ENCODE measurements at places on chromosomes 5 and 9.
A peak's percentile ranks its signal among the peaks of the same experiment; 100 is the strongest.

GRCh38 chr9:78470741-78471140 lies 173.8 kb downstream of the PSAT1 start:
- no peak for DNase-seq

DNA sequence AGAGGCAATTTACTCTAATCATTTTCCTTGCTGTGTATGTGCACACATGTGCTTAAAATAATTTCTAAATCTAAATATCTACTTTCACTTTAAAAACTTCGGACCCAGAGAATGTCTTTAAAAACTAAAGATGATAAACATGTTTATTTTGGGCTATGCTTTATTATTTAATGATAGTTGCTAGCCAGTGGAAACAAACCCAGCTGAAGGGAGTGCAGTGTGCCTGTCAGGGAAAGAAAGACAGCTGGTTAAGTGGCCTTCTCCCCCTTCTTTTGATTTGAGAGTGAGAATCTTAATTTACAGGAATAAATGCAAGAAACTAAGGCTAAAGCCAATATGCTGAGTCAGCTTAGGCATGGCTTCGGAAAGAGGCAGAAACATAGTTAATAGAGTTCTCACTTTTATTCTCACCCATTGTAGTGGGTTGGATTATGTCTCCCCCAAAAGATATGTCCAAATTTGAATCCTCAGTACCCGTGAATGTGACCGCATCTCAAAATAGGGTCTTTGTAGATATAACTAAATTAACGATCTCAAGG lies 111.4 kb downstream of the DCP2 start:
- DNase-seq, result no peak

- no peak for DNase-seq
Measured at GRCh38 chr9:121349009-121349408, 21.0 kb downstream of the STOM start.

GRCh38 chr9:34744295-34745221 lies 34.6 kb upstream of the CCL21 start:
- DNase-seq, result no peak

DNA sequence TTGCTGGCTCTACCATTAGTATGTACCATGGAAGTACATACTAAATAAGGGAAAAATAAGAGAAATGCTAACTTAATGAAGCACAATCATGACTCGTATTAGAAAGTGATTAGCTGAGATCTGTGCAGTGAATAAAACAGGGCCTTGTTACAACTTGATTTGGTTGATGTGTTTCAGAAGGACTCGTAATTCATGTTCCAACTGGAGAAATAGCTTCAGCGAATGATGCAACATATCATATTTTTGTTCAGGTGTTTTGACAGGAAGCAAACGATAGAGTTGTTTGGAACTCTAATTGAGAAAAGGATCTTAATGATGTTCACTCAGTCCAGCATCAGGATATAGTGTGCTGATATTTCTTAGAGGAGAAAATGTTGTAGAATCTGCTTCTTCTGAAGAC lies 474.6 kb upstream of the WWC1 start:
- no peak for DNase-seq

DNA sequence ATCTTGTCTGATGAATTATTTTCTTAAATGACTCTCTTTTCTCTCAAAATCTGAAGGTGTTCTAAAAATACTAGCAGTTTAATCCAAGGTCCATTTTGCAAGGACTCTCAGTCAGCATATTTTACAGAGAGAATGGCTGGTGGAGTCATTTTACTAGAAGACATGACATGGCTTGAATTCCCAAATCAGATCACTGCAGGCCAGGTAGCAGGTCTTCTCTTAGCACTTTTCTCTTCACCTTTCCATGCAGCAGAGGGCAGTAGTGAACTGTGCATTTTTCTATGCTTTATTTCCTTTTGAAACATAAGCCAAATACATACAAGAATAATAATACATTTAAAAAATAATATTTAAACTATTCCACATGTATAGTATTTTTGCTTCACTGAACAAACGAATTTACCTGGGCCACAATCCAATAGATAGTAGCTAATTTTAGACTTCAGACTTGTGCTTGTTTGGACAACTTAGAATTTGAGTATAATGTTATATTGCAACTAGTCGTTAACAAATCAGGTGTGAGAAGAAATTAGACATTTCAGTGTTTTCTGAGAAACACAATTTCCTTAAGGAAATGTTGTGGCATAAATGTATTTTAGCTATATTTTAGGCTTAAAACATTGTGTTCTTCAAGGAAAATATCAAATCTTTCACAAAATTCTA lies 289.4 kb upstream of the DAB2 start:
- peak; percentile 30 for DNase-seq

DNA sequence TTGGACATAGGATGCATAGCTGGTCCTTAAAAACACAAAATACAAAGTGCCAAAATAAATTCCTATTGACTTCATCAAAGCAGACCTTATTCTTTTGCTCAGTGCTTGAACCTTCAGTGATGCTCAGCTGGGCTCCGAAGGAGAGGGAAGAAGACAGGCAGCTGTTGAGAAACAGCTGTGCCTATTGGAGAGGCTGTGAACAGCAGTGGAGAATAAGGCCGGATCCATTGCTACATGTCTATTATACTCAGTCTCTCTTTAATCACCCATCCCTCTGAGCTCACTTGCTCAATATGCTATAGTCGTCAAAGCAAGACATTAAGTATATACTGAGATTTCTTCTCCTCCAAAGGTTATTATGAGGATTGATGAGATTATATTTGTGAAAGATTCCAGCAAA lies 174.4 kb downstream of the CHSY3 start:
- DNase-seq, result no peak

GRCh38 chr5:97062046-97062445 lies 80.4 kb downstream of the LIX1 start:
- no peak for DNase-seq

DNA sequence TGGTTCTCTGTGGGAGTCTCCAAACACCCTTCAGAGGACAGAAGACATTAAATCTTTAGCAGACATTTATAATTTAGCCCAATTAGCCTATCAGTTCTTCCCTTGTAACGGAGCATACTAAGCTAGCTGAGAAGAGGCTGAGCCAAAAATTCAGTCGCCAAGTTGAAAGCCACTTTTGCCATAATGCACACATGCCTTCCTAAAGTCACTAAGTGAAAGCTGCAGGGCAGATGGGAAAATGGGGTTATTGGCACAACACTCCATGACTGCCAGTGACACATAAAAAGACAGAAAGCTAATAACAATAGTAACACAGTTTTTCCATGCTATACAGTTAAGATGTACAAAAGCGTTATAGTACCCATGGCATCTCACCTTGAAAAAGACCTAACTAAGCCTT lies 176.2 kb downstream of the DIRAS2 start:
- DNase-seq, result no peak

- DNase-seq, result no peak
Measured at GRCh38 chr9:26520141-26520540, 372.5 kb downstream of the CAAP1 start.

GRCh38 chr5:62547945-62548630 lies 30.5 kb upstream of the LRRC70 start:
- DNase-seq, result no peak

DNA sequence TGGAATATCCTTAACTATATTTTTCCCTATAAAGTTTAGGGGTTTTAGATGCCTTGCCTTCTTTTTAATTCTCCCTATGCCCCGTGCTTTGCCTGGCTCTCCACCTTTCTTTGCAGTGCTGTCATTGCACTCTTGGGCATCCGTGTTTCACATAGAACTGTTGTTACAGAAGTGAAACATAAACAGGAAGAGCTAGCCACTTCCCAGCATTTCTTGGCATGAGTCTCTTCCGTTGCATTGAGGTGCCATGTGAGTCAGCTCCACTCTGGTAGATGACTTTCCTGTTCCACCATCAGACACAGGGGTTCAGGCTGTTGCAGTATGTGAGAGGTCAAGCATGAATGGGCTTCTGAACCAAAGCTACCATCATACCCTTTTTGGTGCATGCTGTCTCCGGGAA lies 73.4 kb downstream of the ANGPTL2 start:
- no peak for DNase-seq

GRCh38 chr9:106616026-106616425 lies 246.9 kb upstream of the ZNF462 start:
- DNase-seq, result no peak

DNA sequence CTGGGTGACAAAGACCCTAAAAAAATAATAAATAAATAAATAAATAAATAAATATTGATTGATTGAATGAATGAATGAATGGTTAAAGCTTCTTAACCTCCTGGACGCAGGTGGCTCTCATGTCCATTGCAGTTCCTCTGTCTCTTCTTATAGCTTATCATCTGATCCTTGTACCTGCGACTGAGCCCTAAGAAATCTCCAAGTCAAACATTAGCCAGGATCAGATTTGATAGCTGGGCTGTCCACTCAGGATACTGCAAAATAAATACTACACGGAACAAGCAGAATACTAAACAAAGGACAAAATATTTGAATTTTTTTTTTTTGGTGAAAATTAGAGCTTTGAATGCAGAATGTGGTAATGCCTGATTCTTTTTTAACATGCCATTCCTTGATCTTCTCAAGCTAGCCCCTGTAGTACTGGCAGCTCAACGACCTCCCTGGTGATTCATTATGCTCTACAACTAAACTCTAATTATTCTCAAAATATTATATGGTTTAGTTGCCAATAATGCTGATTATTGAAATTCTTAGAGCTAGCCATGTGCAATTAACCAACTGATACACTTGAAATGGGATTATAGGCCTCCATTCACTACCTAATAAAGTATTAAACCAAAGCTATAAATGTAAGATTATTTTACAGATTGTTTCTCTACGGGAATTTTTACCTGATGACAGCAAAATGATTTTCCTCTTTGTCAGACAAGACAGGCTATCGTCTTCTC lies 9.9 kb upstream of the TMEM245 start:
- no peak for DNase-seq

DNA sequence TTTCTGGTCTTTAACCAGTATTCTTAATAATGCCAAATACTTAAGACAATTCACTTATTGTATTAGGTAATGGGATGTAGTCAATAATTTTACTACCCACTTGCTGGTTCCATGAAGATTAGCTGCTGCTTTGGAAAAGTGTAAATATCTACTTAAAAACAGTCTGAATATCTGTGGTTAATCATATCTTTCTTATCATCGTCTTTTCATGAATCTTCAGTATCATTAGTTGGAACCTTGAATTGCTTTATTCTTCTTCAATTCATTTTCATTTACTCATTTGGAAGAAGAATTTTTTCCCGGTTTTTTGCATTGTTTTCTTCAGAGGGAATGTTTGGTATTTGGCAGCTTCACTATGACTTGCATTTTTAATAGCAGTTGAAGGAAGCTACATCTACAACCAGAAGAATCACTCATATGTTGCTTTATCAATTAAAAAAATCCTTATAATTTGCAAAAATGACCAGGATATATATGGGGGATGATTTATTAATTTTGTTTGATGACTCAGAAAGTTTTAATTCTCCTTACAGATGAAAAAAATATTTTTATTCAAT lies 1398.3 kb upstream of the CDH6 start:
- no peak for DNase-seq

GRCh38 chr5:107570805-107571531 lies 99.8 kb downstream of the EFNA5 start:
- no peak for DNase-seq

GRCh38 chr9:69805962-69806515 lies 14.6 kb upstream of the CFAP95 start:
- DNase-seq, result no peak

DNA sequence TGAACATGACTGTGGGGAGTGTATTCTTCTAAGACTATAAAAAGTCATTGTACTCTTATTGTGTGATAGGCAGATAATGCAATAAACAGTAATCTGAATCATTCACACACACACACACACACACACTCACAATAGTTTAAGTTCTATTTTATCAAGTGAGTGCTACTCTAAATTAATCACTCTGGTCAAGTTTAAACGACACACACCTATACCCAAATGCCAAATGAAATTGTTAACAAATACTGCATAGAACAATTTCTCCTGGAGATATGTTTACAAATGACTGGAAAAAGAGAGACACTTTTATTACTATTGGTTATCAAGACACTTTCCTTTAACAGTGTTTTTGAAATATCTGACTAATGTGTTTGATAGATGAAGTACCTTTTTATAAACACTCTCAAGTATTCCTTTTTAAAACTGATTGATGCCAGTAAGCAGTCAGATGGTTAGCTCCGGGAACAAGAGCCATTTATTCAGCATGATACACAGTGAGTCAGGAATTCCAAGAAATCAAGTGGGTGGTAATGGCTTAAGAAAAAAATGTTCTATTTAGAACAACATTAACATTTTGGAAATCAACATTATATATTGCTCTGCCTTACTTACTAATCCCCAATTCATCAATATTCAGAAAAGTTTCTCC lies 521.6 kb upstream of the ST8SIA4 start:
- DNase-seq, result no peak

GRCh38 chr9:72156586-72156985 lies 7.3 kb downstream of the GDA start:
- no peak for DNase-seq

- no peak for DNase-seq
Measured at GRCh38 chr5:142499591-142500226, 174.9 kb upstream of the SPRY4 start.

DNA sequence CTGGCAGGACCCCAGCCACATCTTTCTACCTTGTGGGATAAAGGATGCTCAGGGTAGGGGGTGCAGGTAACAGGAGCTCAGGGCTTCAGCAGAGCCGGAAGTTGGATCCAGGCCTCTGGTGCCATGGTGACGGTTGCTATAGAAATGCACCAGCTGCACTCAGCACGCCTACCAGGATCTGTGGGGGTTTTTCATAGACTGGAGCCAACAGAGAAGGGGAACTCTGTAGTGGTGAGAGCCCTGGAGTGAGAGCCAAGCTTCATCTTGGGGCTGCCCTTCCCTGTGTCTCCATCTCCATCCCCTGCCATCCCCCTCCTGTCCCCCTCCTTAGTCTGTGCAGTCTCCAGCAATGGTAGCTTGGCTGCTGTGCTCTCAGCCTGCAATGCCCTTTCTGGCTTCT lies 27.5 kb upstream of the BOD1 start:
- DNase-seq, result no peak

- DNase-seq, result no peak
Measured at GRCh38 chr9:85421641-85422040, 320.1 kb downstream of the AGTPBP1 start.

DNA sequence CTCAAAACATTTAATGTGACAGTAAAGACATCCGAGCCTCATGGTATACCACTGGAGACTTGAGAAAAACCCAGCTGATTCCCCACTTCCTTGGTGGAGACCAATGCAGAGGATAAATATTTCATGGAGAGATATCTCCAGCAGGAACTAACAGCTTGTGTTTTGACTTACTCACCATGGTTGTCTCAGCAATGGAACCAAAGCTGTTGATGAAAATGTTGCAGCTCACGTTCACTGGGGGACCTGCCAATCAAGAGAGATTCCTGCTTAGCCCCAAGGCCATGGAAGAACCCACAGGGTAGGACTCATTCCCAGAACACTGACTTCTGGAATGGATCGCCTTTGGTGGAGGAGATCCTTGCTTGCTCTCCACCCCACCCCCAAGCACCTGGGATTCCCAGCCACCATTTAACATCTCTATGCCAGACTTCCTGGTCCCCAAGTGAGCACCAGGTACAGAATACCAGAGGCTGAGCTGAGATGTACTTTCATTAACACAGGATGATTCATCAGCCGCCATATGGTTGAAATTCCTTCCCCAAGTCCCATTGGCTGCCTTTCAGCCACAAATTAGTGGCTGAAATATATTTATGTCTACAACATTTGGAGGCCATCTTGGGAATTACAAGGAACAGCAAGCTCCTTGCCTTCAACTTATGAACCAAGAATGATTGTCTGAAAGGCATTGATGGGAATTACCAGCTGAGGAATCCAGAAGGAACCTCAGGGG lies 37.9 kb downstream of the GLRA1 start:
- no peak for DNase-seq

GRCh38 chr5:127785098-127785927 lies 82.1 kb downstream of the CCDC192 start:
- no peak for DNase-seq

- DNase-seq, result no peak
Measured at GRCh38 chr9:27426511-27427271, 97.4 kb upstream of the IFNK start.

All from activated naive CD4-positive, alpha-beta T cell treated with anti-CD3 and anti-CD28 coated beads, Interleukin-2, amount 50 U/mL, for 16 hours (primary cell).